Fibroblast of mammary gland (primary cell): ENCODE measurements at places on chromosomes 4 and X.

DNA sequence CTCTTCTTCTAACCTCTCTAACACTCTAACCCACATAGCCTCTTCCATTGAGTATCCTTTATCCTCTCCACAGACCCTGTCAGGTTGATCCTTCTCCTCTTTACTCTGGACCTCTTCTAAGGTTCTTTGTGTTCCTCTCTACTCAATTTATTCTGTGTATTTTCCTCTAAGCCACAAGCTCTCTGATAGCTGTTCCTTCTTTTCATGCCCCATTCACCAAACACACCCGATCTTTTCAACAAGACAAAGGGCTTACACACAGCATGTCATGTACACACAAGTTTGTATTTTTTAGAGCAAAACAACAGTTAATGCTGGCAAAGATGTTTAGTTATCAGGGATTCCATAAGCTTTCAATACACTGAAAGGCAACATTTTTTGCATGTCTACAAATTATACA, 1.9 kb downstream of the SPIN2B start:
- no peak for DNase-seq

DNA sequence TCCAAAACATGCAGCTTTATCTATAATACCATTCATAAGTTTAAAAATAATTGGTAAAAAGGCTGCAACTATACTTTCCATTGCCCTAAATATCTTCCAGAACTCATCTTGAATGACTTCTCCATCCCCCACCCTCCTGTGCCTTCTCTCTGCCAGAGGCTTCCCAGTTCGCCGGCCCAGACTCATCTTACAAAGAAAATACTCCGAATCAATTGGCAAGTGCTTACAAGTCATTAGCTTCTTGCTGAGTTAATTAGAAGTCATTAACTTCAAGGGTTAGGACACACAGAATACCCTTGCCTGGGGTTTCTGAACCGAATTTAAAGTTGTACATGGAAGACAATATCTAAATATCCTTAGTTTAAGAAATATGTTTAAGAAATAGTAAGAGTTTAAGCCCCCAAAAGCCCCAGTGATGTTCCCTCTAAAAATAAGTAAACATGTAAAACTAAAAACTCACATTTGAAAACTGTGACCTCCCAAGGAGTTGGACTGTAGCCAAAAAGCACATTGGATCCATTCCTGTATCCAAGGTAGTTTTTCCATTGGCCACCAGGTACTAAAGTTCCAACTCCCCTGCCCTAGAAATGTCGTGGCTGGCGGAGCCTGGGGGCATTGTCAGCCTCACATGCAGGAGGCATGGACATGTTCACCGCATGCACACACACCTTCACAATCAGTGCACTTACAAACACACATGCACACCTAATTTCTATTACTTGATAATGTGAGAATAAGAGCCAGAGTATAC, 535.2 kb upstream of the FAT1 start:
- no peak for DNase-seq

DNA sequence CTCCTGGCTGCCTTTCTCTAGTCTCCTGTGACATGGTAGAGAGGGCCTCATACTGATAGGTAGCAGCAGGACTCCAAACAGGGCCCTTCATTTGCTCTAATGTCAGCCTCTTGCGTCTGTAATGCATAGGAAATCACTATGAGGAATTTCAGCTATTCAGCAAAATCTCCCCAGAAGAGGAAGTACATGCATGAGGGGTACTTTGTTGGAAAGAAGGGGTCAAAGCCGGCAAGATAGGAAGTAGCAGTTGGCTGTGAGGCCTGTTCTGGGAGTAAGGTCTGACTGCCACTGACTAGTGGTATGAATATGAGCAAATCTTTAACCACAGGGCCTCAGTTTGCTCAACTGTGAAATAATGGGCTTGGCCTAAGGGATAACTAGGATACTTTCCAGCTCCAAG, 283.2 kb downstream of the ARHGAP10 start:
- no peak for DNase-seq

- no peak for DNase-seq
Measured at GRCh38 chrX:126164689-126165400, 1.2 kb downstream of the DCAF12L2 start.

- no peak for DNase-seq
Measured at GRCh38 chr4:165450871-165451270, 72.1 kb downstream of the CPE start.

- peak; percentile 60 for DNase-seq
Measured at GRCh38 chrX:34903316-34903715, 39.3 kb upstream of the FAM47B start.

GRCh38 chrX:109966246-109966645, 36.7 kb upstream of the TMEM164 start:
- DNase-seq, result peak; percentile 52

DNA sequence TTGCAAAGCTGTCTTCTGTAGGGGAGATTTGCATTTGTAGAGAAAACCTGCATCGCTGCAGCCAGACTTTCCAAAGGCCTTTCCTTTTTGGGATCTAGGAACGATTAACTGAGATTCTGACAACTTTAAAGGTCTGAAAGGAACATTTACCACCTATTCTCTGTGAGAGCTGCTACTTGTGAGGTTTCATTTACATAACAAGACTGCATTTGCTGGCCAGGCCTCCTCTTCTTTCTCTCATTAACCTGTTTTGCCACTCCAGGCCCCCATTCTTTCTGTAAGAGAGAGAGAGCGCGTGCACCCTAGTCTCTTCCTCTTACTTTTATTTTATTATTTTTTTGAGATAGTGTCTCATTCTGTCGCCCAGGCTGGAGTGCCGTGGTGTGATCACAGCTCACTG, 31.6 kb downstream of the TMEM31 start:
- DNase-seq, result no peak

DNA sequence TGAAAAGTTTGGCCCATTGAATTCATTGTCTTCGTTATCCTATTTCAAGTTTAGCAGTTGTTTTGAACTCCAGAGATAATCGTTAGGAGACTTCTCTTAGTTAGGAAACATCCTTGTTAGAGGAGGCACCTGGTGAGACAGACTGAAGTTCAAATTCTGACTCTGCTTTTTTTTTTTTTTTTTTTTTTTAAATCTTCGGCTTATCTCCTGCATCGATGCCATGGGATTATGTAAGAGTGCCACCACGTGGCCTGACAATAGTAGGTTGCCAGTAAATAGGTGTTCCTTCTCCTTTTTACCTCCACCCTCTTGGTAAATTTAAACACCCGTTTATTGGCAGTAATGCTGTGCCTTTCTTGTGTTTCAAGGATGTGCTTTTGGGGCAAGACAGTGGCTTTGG, 149.3 kb downstream of the SOWAHB start:
- peak; percentile 59 for DNase-seq

- DNase-seq, result no peak
Measured at GRCh38 chr4:36394352-36394903, 113.0 kb downstream of the DTHD1 start.

DNA sequence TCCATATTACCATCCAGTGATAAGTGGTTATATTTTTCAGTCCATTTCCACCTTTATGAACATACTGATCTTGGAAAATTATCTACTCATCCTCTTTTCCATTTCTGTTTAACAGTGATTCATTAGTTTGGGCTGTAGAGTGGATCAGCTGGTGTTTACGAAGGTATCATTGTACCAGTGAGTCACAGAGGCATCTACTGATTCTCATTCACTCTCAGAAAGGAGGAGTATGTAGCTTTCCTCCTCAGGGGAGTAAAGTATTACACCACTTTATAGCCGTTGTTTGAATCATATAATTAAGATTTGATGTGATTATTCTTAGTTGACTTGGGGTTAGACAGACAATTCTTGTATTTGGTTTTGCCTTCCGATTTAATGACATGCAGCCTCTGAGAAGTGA, 74.7 kb downstream of the GALNT7 start:
- DNase-seq, result peak; percentile 91

DNA sequence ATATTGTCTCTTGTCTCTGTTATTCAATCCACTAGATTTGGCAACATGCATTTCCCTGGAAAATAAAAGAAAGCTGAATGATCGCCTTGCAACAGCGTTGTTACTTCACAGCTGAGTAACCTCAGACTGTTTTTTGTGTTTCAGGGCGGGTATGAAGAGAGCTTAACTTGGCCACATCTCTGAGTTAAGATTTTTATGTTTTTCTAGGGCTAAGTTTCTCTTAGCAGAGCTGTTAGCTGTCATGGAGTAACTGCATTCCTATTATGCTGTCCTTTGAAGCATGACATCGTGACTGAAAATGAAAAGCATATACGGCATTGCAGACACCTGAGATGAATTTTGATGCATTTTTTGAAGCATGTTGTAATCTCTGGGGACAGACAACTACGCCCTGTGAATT, 1798.9 kb downstream of the PCDH7 start:
- peak; percentile 37 for DNase-seq

DNA sequence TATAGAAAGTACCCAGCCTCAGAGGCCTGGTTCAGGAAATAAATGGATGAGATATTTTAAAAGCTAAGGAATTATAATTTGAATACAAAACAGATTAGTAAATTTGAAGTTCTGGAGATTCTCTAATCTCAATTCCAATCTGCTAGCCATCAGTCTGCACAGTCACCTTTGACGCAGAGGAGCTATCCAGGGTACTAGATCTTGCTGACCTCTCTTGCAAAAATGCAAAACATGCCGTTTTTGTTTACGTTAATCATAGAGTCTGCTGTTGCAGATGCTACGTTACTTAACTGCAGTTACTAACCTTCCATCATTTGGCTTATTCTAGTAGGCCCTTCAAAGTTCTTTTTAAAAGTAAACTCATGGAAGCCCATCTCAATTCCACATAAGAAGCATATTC, 10.4 kb downstream of the CCSER1 start:
- no peak for DNase-seq

- peak; percentile 5 for DNase-seq
Measured at GRCh38 chrX:130909469-130910136, 6.6 kb upstream of the ENOX2 start.

DNA sequence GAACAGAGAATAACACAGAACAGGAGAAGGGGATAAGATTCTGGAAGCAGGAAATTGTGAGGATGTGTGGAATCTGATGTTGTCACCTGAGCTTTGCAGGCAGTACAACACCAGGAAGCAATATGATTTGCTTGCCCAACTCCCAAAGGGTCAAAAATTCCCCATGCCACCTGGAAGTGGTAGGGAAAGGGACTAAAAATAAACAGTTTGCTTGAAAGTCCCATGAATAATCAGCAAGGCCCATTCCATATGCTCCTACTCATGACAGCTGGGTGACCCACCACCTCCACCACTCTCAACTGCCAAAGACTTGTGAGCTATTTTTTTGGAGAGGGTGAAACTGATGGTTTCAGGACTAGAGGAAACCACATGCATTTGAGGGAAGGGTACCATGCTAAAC, 168.4 kb downstream of the KCNIP4 start:
- peak; percentile 33 for DNase-seq

- no peak for DNase-seq
Measured at GRCh38 chrX:30590368-30590767, 12.8 kb upstream of the TASL start.

- DNase-seq, result peak; percentile 18
Measured at GRCh38 chr4:106584337-106584989, 215.9 kb upstream of the GIMD1 start.

GRCh38 chr4:108492816-108493595, 127.4 kb upstream of the RPL34 start:
- DNase-seq, result peak; percentile 31

GRCh38 chrX:117429501-117429900, 687.1 kb downstream of the KLHL13 start:
- DNase-seq, result no peak

DNA sequence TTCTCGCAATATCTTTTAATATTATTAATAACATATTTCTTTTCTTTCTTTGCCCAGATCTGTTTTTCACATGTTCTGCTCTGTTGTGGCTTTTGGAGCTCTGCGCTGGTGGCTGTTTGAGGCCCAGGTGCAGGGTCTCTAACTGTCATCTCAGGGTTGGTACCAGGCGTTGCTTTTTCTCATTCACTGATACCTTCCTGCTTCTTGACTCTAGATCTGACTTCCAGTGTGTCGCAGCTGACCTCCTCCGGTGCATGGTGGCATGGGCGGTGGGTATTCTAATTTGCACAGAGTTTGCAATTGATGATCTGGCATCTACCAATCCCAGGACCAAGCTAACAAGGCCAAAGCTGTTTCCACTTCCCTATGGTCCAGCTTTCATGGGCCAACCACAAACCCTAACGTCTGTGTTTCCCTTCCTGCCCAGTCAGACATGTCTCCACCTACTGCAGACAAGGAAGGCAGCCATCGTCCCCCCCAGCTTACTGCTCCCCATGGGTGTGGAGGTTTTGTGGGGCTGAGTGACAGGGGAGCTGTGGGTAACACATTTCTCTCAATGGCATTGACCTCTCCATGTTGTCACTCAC, 25.2 kb downstream of the LETM1 start:
- no peak for DNase-seq

GRCh38 chr4:85030156-85030555, 63.7 kb upstream of the WDFY3 start:
- DNase-seq, result no peak

DNA sequence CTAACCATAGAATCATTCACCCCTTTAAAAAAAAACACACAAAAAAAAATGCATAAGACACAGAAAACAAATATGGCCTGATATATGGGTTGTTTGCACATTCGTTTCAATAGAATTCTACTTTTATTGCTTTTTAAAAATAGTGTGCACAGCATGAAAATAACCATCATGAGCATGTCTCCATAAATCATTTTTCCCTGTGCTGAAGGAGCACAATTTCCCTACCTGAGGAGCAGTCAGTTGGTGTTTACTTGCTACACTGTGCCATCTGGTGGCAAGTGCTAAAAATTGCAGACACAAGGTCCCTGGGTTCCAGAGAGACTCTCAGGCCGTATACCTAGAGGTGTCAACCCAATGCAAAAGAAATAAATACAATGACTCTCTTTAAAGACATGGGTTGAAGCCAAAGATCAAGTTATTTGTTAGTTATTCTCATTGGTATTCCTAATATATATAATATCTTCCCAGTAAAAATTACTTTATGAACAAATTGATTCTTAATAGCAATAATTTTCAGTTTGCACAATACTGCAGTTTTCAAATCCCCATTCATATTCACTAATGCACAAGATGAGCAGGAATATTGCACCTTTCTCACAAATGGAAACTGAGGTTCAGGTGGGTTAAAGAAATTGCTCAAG, 551.4 kb downstream of the IQCM start:
- peak; percentile 66 for DNase-seq

DNA sequence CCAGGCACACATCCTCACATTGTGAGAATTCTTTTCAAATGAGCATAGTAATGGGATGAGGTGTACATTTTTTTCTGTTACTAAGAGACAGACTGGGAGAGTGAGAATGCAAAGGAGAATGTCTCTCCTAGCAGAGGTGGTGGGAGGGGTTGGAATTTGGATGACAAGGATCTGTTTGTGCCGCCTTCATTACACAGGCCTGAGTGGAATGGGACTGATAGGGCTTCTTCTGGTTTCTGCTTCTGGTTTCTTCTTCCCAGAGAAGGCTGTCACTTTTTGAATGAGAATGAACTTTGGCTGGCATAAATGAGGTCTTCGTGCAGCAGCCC, 55.4 kb downstream of the C4orf51 start:
- DNase-seq, result peak; percentile 91
